ENCODE measurements at places on chromosomes 4 and X.

- DNase-seq = no peak
These were observed 48.7 kb upstream of the FGF16 start for GRCh38 chrX:77398330-77398954.

DNA sequence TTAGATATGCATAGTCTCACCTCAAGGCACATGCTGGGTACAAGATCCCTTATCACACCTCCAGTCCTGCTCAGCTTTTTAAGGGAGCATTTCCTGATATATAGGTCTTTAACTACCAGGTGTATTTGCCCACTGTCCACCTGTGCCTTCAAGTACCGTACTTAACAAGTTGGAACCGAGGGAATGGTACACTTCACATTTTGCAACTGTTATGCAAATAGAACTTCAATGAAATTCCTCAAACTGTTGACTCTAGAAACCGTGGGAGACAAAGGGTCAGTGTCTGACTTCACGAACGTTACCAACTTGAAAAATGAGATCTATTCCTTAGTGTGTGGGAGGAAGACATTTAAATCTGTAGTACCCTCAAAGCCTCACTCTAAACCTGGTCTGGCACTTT, 5.2 kb downstream of the TRIM2 start:
- no peak for DNase-seq

GRCh38 chrX:10017872-10018271, 50.7 kb downstream of the CLDN34 start:
- DNase-seq = no peak

DNA sequence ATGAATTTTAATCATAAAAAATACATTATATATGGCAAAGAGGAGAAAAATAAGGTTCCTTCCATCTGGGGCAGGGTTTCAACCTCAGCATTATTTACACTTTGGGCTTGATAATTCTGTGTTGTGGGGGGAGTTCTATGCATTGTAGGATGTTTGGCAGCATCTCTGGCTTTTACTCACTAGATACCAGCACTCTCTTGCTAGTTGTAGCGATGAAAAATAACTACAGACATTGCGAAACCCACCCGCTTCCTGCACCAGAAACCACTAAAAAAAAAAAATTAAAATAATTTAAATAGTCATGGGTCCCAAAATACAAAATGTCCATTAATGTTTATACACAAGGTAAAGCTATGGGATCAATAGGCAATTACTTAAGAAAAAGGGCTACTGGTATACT, 52.7 kb downstream of the PPP3CA start:
- DNase-seq = no peak

- DNase-seq = no peak
These were observed 20.2 kb downstream of the CLNK start for GRCh38 chr4:10664408-10664807.
